DMS 273 treated with DMSO at 0.1 percent for 48 hours (cell line): ENCODE measurements at places on chromosomes 6 and 20.

DNA sequence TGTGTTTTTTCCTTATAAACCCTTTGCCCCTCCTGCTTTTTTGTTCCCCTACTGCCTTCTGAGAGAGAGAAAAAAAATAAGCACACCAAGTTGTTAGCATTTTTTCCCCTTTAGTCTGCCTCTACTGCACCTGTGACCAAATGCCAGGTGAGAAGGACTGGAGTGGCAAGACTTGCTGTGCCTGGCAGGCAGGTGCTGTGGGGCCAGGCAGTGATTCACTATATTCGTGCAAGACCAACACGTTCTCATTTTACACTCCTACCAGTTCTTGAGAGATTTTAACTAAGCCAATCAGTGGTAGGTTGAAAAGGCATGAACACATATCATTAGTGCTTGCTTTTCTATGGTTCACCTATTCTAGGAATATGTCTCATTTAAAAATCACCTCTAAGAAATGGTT is 109.7 kb downstream of the FIG4 start:
- no peak for DNase-seq

DNA sequence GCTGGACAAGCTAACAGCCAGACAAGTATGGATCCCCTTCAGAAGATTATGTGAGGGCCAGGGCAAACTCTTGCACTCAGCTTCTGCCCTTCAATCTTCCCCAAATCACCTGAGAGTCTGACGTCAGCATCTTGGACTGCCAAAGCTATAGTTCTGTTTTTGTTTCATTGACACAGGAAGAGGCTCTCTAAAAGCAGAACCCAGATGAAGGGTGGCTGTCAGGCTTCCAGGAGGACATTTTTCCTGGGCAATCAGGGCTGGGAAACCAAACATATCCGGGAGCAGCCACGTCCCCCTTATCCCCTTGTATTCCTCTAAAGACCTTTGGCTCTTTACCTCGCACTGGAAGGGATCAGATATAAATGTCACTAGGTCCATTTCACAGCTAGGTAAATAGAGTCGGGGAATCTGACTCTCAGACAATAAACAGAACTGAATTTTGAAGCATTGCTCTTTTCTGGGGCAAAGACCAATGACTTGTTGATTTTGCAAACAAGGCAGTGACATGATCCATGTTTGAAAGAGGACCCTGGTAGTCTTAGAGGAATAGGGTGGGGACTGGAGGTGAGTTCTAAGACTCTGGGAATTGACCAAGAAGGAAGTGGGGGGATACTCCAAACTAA is 13.3 kb downstream of the MAFB start:
- DNase-seq = no peak

- DNase-seq = no peak
Measured at GRCh38 chr20:61436667-61437279, 184.7 kb downstream of the CDH4 start.

DNA sequence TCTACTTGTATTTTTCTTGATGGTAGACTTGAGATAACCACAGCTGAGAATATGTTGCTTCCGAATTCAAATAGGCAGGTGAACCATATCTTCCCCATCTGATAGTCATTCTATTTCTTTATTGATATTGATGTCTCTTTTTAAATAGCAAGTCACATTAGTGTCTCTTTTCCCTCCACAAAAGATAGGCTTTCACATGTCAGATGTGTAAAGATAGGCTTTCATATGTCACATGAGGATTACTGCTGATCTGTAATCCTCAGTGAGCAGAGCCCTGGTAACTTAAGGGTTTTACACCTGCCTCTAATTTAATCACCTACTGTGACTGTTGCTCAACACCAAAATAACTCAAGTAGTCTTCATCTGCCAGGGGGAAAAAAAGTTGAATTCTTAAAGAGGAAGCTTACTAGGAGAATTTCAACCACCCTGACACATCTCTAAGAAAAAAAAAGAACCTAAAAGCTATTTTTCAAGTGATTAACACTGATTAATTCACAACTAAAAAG is 45.3 kb upstream of the TRDN start:
- DNase-seq = no peak

DNA sequence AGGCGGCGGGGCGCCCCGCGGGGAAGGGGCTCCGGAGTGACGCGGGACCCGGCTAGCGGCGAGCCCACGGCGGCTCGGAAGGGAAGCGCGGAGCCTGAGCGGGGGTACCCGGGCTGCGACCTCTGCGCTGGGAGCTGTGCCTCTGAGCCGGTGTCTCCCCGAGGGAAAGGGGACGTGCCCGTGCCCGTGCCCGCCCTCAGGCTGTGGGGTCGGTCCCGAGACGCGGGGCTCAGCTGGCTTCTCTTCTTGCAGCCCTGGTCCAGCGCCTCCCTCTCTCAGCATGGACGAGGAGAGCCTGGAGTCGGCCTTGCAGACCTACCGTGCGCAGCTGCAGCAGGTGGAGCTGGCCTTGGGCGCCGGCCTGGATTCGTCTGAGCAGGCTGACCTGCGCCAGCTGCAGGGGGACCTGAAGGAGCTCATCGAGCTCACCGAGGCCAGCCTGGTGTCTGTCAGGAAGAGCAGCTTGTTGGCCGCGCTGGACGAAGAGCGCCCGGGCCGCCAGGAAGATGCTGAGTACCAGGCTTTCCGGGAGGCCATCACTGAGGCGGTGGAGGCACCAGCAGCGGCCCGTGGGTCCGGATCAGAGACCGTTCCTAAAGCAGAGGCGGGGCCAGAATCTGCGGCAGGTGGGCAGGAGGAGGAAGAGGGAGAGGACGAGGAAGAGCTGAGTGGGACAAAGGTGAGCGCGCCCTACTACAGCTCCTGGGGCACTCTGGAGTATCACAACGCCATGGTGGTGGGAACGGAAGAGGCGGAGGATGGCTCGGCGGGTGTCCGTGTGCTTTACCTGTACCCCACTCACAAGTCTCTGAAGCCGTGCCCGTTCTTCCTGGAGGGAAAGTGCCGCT is 686 bp downstream of the ZGPAT start:
- no peak for DNase-seq

DNA sequence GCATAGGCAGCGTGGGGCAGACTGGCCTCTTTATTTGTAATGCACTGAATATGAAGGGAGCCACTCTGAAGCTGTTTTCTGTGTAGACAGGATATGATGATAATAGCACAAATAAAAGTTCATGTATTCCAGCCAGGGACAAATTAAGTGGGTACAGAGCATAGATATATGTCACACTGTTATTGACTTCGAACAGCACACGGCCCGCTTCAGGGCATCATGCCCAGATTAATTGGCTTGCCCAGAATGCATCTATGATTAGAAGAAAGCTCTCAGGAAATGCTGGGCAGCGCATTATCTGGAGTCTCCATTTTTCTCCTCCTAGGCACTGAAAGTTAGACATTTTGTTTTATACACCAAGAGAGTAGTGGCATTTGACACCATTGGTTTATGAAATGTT is 26.3 kb upstream of the SASH1 start:
- no peak for DNase-seq

GRCh38 chr20:44069203-44070011 is 117.6 kb downstream of the JPH2 start:
- DNase-seq = no peak
